ENCODE measurements at places on chromosomes 3 and 15.

DNA sequence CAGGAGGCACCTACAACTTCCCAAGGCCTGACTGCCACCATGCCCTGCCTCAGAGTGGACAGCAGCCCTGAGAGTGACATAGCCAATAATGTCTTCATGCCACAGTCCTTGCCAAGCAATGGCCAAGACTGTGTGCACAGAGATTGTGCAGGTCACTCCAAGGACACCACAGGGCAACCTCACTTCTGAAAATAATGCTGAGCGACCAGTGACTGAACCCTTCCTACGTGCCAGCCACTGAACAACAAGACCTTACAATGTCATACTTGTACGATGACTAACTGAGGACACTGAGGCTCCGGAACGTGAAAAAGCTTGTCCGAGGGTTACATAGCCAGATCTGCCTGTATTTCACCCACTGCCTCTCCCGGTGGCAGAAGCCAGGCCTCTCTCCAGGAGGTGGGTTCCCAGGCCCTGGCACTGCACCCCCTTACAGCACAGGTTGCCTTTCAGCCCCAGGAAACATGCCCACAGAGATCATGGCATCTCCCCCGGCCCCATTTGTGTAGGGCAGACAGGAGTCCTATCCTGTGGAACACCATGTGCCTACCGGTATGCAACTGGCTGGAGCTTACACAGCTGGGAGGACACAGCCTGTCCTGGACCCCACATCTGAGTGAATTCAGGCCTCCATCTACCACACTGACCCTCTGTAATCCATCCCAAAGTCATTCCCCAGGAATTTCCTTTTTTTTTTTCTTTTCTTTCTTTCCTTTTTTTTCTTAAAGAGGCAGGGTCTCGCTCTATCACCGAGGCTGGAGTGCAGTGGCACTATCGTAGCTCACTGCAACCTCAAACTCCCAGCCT is 72.3 kb downstream of the SLC12A8 start:
- DNase-seq: no peak

GRCh38 chr3:195270079-195270816 is 711 bp downstream of the XXYLT1 start:
- peak; percentile 59 for DNase-seq

- DNase-seq: no peak
Measured at GRCh38 chr15:51718219-51718618, 19.2 kb downstream of the LYSMD2 start.

GRCh38 chr3:12557473-12558100 is 700 bp downstream of the MKRN2 start:
- DNase-seq: no peak

DNA sequence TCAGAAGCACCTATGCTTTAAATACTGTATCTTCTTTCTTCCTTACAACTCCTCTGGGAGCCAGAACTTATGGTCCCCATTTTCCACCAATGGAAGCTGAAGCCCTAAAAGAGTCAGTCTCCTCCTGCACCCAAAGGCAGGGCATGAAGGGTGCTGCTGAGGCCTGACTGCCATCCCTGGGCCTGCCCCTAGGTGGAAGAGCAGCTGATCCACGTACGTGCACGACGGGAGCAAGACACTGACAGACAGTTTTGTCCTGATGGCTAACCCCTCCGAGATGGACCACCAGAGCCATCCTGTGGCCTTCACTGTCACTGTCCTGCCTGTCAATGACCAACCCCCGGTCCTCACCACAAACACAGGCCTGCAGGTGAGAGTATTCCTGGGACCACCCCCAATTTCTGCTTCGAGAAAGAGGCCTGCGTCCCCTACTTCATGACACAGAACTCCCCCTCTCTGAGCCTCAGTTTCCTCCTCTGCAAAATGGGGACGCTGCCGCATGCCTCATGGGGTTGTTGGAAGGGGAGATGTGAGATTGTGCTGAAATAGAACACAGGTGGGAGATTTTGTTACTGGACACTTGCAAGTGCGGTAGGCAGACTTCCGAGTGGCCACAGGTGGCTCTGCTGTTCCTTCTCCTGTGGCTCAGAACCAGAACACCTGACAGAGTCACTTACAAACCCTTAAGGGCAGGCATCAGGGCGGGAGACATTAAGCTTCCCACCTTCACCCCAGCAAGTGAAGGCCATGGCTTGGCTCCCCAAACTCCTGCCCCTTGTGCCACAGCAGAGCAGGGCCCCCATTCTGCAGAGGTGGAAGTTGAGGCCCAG is 175.4 kb downstream of the TBC1D2B start:
- DNase-seq: no peak

DNA sequence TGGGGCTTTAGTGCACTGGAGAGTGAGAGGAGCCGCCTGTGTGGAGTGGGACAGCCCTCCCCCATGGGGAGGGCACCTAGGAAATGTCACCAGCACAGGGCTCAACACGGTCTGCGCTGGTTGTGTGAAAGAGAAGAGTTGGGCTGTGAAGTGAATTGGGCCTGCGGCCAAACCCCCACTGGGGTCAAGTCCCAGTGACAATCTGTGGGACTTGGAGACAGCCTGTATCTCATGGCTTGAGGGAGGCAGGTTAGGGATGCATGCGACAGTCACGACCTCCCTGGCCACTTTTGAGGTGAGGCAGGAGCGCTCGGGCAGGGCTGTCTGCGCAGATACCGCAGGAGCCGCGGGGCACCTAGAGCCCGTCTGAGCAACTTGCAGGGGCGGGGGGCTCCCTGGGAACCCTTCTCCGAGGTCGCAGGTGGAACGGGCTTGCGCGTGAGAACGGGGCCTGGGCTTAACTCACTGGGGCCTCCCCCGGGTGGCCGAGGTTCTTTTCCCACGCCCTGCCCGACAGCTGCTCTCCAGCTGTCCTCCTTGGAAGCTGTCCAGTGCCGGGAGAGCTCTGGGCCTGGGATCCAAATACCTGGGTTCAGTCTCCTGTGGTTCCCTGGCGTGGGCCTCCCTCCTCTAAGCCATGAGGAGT is 77.4 kb downstream of the SNRK start:
- no peak for DNase-seq

GRCh38 chr3:13045241-13045903 is 27.9 kb downstream of the IQSEC1 start:
- no peak for DNase-seq

DNA sequence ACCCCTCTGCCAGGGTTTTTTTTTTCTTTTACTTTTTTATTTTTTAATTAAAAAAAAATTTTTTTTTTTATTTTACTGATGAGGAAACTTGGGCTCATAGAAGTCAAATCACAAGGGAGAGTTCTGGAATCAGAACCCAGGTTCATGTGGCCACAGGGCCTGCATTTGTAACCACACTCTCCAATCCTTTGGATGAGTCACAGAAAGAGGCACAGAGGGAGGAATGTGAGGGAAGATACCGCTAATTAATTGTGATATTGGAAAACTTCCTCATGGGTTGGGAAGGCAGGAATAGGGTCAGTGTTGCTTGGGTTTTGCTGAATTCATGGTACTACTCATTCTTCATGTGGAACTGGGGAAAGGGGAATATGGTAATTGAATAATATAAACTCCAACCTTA is 132.9 kb upstream of the SLC6A11 start:
- no peak for DNase-seq

DNA sequence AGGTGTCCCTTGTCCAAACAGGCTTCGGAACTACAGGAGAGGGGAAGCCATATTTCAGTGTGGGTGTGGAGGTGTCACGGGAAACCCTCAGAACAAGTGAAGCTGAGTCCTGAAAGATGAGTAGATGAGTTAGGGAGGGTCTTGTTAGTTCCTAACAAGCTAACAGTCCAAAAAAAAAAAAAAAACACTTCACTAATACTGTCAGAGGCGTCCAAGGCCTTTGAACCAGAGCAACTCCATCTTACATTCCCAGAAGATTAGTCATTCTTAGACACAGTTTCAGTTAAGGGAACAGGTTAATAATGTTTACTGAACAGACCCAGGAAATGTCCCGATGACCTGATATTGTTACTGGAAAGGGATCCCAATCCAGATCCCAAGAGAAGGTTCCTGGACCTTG is 7.0 kb upstream of the ATP8B4 start:
- DNase-seq: no peak

GRCh38 chr15:83207009-83207659 is 489 bp downstream of the HDGFL3 start:
- DNase-seq: peak; percentile 37

DNA sequence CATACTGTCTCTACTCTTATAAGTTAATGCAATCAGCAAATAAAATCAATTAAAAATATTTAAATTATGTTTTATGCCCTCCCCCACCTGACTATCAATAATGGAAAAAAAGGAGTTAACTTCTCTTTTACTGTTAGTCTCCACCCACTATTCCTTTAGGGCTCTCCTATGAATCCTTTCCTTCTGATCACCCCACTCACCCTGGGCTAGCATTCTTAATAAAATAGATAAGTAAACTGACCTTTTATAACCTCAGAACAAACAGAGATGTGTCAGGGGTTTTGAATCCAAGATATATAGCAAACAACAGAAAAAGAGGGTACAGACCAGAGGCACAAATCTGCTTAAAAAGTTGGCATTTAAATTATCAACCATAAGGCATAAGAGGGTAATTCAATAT is 116.1 kb upstream of the PLXND1 start:
- DNase-seq: no peak

DNA sequence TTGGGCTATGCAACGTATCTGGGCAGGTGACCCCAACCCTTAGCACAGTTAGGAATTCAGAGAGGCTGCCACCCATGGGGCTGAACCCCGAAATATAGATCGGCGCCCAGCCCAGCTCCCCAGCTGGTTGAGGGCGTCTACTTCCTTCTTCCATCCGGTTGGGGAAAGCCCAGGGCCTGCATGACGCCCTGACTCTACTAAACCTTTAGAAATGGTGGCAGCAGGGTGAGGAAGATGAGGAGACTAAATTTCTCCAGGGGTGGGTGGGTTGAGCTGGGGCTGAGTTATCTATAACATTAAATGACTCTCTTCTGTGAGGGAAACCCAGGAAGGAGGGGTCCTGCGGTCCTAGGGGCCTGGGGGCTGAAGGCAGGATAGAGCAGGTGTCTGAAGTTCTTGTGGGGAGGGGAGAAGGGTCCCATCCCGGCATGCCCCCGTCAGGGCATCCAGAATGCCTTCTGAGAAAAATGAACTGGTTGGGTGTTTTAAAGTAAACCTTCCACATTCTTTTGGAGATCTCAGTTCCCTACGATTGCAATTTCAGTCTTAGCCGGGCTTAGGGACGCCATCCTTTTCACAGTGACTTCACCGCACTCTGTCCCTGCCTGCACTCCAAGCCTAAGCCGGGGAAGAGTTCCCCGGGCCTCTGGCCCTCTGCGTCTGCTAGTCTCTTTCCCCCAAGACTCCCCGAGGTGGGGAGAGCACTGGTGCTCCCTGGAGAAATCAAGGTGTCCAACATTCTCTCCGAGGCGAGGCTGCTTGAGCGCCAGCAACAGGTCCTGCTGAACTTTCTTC is 28.5 kb downstream of the NR2F2 start:
- no peak for DNase-seq

Measured in activated T-cell treated with anti-CD3 and anti-CD28 coated beads, Interleukin-2, amount 50 U/mL, for 72 hours (primary cell).